Kidney (tissue), 22 donors: ENCODE measurements at places on chromosomes 12 and 14. TPM values are rescaled to one million over a fixed set of nuclear protein-coding genes. Genes with fewer than 3 reads are reported as not detected.

GRCh38 chr14:101248840-101249675 is 312.2 kb upstream of the DIO3 start:
- H3K4me1 ChIP-seq = no peaks in the 10 kb centered on the region
- DNase-seq = no peak
- no peaks in the 10 kb centered on the region for H3K36me3 ChIP-seq
- no peaks in the 10 kb centered on the region for H3K27me3 ChIP-seq

GPR84 gene
- not detected for polyA plus RNA-seq

DHRS2 gene
- polyA plus RNA-seq = 2.4 TPM

A2ML1 gene
- polyA plus RNA-seq = not detected

DNA sequence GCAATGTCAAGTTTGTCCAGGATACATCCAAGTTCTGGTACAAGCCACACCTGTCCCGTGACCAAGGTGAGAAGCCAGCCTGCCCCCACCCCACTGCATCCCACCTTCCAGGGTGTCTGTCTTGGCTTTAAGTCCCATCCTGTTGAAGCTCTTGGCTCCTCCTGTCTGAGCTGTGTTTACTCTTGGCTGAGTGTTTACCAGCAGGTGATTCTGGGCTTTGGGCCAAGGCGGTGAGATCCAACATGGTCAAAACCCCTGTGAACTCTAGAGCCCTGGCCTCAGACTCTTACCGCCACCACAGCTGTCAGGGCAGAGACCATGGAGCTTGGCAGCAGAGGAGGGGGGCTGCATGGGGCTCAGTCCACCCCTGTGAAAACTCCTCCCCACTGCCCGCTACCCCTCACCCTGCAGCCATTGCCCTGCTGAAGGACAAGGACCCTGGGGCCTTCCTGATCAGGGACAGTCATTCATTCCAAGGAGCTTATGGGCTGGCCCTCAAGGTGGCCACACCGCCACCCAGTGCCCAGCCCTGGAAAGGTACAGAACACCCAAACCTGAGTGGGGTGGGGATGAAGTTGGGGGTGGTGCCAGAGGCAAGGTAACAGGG is 11.6 kb downstream of the TNS2 start:
- peak overlapping the region; percentile 1 for H3K27ac ChIP-seq
- H3K36me3 ChIP-seq = peaks cover 45% of the 10 kb centered on the region
- DNase-seq = peak; percentile 51
- H3K27me3 ChIP-seq = no peaks in the 10 kb centered on the region

DNA sequence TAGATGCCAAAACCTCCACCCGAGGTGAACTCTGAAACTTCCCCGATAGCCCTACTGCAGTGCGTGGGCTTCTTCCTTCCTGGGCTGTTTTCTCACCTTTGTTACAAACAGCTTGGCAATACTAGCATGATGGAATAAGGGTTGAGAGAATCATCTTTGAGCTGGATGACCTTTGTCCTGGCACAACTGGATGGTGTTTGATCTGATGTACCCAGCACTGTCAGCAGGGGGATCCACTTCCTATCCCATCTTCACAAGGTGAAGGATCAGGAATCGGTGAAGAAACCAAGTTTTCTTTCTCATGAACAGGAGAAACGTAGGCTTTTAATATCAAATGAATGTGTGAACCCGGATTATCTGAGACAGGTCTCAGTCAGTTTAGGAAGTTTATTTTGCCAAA is 19.5 kb upstream of the LRRC10 start:
- no peak overlapping the region for H3K4me3 ChIP-seq
- no peaks in the 10 kb centered on the region for H3K4me1 ChIP-seq
- no peak overlapping the region for H3K27ac ChIP-seq
- no peak for DNase-seq
- no peaks in the 10 kb centered on the region for H3K36me3 ChIP-seq

P2RX2 gene
- 0.37 TPM for polyA plus RNA-seq

- H3K27ac ChIP-seq = peak overlapping the region; percentile 42
- H3K36me3 ChIP-seq = no peaks in the 10 kb centered on the region
- H3K4me3 ChIP-seq = peak overlapping the region; percentile 12
- no peaks in the 10 kb centered on the region for H3K27me3 ChIP-seq
Measured at GRCh38 chr12:97556302-97556779, 93.7 kb downstream of the RMST start.

RIPK3 gene
- polyA plus RNA-seq = 5.1 TPM

GRCh38 chr14:91985521-91986255 is 38.2 kb upstream of the FBLN5 start:
- no peaks in the 10 kb centered on the region for H3K27me3 ChIP-seq
- no peaks in the 10 kb centered on the region for H3K4me1 ChIP-seq
- DNase-seq = peak; percentile 23
- H3K4me3 ChIP-seq = no peak overlapping the region

DNA sequence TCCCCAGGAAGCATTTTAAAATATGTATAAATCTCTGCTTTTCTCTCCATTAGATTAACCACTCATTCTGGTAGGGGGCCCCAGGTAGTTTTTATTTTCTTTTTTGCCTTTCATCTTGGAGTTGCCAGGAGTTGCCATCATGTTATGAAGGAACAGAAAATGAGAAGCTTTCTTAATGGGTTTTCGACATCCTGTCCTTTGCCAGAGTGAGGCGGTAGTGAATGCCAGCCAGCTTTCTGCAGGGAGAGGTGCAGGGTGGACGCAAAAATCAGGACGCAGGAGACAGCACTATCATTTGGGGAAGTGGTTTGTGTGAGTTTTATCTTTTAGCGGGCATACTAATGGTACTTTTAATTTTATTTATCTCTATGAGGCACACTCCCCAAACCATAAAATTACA is 1.7 kb downstream of the RASSF8 start:
- no peaks in the 10 kb centered on the region for H3K27me3 ChIP-seq
- H3K36me3 ChIP-seq = no peaks in the 10 kb centered on the region
- H3K4me3 ChIP-seq = peak overlapping the region; percentile 78
- H3K4me1 ChIP-seq = no peaks in the 10 kb centered on the region
- peak; percentile 32 for DNase-seq

GRCh38 chr14:32934073-32934880 is 4.4 kb upstream of the NPAS3 start:
- no peaks in the 10 kb centered on the region for H3K4me1 ChIP-seq
- DNase-seq = peak; percentile 66
- no peak overlapping the region for H3K27ac ChIP-seq
- H3K27me3 ChIP-seq = peaks cover 36% of the 10 kb centered on the region
- H3K4me3 ChIP-seq = peak overlapping the region; percentile 39
- no peaks in the 10 kb centered on the region for H3K36me3 ChIP-seq

GRCh38 chr12:27682534-27682933 is 13.7 kb upstream of the REP15 start:
- no peak for DNase-seq
- H3K36me3 ChIP-seq = peaks cover 14% of the 10 kb centered on the region
- no peaks in the 10 kb centered on the region for H3K4me1 ChIP-seq
- no peaks in the 10 kb centered on the region for H3K27me3 ChIP-seq
- no peak overlapping the region for H3K4me3 ChIP-seq

DNA sequence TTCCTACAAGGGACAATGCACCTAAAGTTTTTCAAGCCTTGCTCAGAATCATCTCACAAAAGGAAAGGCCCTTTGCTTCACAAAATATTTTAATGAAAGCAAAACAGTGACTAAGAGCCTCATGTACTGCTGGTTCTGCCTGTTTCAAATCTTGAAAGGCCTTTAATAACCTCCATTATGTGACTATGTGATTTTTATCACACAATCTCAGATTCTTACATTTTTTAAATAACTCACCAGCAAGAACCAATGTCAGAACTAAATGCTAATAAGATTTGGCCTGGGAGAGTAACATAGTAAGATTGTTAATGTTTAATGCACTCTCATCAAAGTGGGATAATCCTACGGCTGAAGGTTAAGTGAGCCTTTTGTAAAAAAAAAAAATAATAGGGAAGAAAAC is 378.9 kb downstream of the RGS6 start:
- DNase-seq = no peak
- H3K27ac ChIP-seq = no peak overlapping the region
- H3K4me3 ChIP-seq = no peak overlapping the region
- no peaks in the 10 kb centered on the region for H3K36me3 ChIP-seq
- H3K4me1 ChIP-seq = no peaks in the 10 kb centered on the region

FAM90A1 gene
- polyA plus RNA-seq = 0.80 TPM

- no peak overlapping the region for H3K27ac ChIP-seq
- H3K4me1 ChIP-seq = no peaks in the 10 kb centered on the region
- no peaks in the 10 kb centered on the region for H3K27me3 ChIP-seq
- no peak for DNase-seq
- H3K4me3 ChIP-seq = no peak overlapping the region
Measured at GRCh38 chr14:70033116-70033515, 153.9 kb downstream of the SMOC1 start.

- no peaks in the 10 kb centered on the region for H3K36me3 ChIP-seq
- no peaks in the 10 kb centered on the region for H3K4me1 ChIP-seq
- no peak for DNase-seq
- no peak overlapping the region for H3K4me3 ChIP-seq
- H3K27ac ChIP-seq = no peak overlapping the region
Measured at GRCh38 chr12:49609875-49610154, 4.4 kb upstream of the FAM186B start.

DNA sequence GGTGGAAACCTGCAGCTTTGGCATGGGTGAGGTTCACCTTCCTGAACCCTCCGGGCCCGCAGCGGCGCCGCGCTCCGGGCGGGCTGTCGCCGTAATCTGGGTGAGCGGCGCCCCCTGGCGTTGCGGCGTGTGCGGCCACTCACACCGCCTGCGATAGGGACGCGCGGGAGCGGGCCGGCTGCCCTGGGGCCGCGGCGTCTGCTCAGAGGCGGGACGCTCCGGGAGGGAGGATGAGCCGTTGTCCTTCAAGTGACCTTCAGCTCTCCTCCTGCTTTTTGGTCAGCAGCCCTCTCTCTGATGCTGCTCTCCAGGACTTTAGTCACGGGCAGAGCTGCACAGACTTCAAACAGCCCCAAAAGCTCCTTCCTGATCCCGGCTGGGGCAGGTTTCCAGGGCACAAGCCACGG is 211.7 kb upstream of the FKBP4 start:
- no peaks in the 10 kb centered on the region for H3K36me3 ChIP-seq
- no peak overlapping the region for H3K27ac ChIP-seq
- no peaks in the 10 kb centered on the region for H3K4me1 ChIP-seq
- no peak overlapping the region for H3K4me3 ChIP-seq
- no peaks in the 10 kb centered on the region for H3K27me3 ChIP-seq

- no peaks in the 10 kb centered on the region for H3K27me3 ChIP-seq
- peak; percentile 71 for DNase-seq
- no peaks in the 10 kb centered on the region for H3K4me1 ChIP-seq
- H3K27ac ChIP-seq = no peak overlapping the region
- H3K36me3 ChIP-seq = no peaks in the 10 kb centered on the region
Measured at GRCh38 chr14:96614481-96614881, 112.3 kb downstream of the PAPOLA start.

GRCh38 chr12:72740064-72740463 is 467.9 kb downstream of the TRHDE start:
- no peak overlapping the region for H3K27ac ChIP-seq
- no peaks in the 10 kb centered on the region for H3K4me1 ChIP-seq
- no peak overlapping the region for H3K4me3 ChIP-seq
- no peaks in the 10 kb centered on the region for H3K36me3 ChIP-seq
- no peak for DNase-seq

- no peaks in the 10 kb centered on the region for H3K36me3 ChIP-seq
- H3K27ac ChIP-seq = no peak overlapping the region
- DNase-seq = no peak
- H3K27me3 ChIP-seq = no peaks in the 10 kb centered on the region
Measured at GRCh38 chr12:12441843-12442461, 85.1 kb downstream of the BORCS5 start.

GRCh38 chr12:124884587-124885438 is 21.1 kb upstream of the SCARB1 start:
- H3K27ac ChIP-seq = no peak overlapping the region
- peak; percentile 70 for DNase-seq
- no peaks in the 10 kb centered on the region for H3K36me3 ChIP-seq
- H3K4me1 ChIP-seq = peaks cover 2% of the 10 kb centered on the region
- no peak overlapping the region for H3K4me3 ChIP-seq

GRCh38 chr12:76952995-76953394 is 74.2 kb upstream of the CSRP2 start:
- H3K4me1 ChIP-seq = no peaks in the 10 kb centered on the region
- H3K36me3 ChIP-seq = no peaks in the 10 kb centered on the region
- DNase-seq = no peak

DNA sequence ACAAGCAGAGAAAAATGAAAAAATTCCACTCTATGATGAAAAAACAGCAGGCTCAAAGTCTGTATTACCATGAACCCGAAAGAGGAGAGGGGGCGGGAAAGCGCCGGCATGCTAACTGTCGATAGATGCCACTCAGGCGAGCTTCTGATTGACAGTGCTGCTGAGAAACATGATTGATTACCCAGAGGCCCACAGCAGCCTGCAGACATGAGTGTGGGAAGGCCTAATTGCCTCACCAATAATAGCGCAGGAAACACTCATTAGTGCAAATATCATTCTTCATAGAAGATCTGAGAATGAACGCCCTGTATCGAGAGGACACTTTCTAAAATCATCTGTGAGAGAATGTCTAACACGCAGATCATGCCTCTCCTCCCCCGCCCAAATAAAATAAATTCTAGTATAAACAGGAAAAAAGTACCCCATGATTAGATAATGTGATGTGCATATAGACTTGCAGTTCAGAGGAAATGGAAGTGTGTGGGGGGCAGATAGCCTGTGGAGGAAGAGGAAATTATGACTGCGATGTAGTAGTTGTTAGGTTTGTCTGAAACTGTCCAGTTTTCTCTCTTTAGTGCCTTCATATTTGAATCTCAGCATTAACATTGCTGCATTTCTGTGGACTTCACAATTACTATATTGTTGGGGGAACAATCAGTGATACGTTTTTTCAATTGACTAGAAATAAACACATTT is 15.6 kb downstream of the TPH2 start:
- DNase-seq = no peak
- no peaks in the 10 kb centered on the region for H3K27me3 ChIP-seq
- H3K27ac ChIP-seq = no peak overlapping the region
- H3K36me3 ChIP-seq = no peaks in the 10 kb centered on the region

TAS2R43 gene
- not detected for polyA plus RNA-seq

GRCh38 chr14:77459072-77459723 is 1.3 kb downstream of the AHSA1 start:
- H3K27me3 ChIP-seq = no peaks in the 10 kb centered on the region
- peaks cover 35% of the 10 kb centered on the region for H3K36me3 ChIP-seq
- no peak for DNase-seq
- peaks cover 11% of the 10 kb centered on the region for H3K4me1 ChIP-seq
- peak overlapping the region; percentile 91 for H3K4me3 ChIP-seq

IL23A gene
- not detected for polyA plus RNA-seq
